ENCODE measurements at places on chromosomes 5 and 9.

DNA sequence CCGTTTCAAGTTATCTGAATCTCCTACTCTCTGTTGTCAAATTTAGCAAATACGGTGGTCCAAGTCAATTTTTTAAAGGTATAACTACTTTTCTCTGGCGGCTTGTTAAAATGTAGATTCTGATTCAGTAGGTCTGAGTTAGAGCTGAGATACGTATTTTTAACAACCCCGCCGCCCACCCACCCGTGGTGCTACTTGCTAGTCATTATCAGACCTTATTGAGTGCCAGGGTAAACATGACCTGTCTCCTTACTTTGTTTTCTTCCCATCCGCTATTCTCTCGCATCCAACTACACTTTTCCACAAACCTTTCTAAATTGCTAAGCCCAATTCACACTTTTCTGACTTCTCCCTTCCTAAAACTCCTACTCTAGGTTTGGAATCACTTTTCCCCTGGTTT, 694 bp upstream of the PLAA start:
- peak; percentile 53 for DNase-seq

- no peak for DNase-seq
Observed at GRCh38 chr9:10050016-10050415, 562.8 kb downstream of the PTPRD start.

- DNase-seq: no peak
Observed at GRCh38 chr5:69206528-69207190, 17.3 kb downstream of the CENPH start.

DNA sequence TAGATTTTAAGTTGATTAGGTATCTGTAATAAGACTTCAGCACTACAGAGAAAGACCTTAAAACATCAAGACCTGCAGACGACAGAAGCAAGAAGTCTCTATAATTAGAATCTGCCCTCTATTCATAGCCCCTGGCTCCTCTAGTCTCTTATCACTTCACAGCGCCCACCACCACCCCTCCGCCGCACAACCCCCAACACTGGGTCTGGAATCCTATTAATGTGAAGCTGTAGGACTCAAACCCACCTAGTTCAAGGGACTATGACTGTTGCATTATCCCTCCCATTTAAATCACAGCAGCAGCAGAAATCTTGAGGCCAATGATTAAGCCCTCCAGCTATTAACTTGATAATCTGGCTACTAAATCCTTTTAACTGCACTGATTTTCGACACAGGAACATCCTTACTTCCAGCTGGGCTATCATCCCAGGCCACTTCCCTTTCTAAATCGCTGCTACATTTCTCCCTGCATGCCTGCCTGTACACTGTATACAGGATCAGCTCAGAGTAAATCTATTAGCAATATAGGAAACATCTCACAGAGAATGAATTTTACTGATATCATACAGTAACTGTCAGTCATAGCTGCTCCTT, 159.5 kb upstream of the GRAMD2B start:
- no peak for DNase-seq

DNA sequence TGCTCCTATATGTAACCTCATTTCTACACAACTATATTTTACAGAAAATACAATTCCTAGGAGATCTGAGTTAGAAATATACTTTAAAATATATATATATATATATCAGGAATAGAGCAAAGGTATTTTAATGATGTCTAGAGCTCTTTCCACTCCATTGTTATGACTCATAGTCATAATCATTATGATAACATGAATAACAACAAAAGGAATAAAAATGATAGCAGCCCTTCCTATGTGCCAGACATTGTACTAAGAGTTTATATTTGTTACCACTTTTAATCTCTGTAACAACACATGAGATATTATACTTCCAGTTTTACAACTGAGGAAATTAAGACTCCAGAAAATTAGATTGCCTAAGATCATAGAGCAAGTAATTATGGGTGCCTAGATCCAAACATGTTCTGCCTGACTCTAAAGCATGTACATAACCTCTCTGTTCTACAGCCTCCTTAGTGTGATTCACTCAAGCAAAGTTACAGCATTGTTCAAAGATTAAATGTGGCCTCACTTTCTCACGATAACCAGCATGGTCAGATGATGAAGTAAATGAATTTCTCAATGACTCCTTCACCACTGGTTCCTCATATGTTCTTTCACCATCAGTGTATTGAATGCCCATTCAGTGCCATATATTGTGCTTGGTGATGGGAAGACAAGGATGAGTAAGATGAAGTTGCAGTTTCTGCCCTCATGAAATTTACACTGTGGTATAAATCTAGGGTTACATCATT, 452.1 kb downstream of the EFNA5 start:
- DNase-seq: no peak

GRCh38 chr5:43065948-43066798, 26.1 kb upstream of the ANXA2R start:
- DNase-seq: peak; percentile 70

GRCh38 chr9:8653855-8654254, 854.3 kb upstream of the DMAC1 start:
- DNase-seq: no peak

DNA sequence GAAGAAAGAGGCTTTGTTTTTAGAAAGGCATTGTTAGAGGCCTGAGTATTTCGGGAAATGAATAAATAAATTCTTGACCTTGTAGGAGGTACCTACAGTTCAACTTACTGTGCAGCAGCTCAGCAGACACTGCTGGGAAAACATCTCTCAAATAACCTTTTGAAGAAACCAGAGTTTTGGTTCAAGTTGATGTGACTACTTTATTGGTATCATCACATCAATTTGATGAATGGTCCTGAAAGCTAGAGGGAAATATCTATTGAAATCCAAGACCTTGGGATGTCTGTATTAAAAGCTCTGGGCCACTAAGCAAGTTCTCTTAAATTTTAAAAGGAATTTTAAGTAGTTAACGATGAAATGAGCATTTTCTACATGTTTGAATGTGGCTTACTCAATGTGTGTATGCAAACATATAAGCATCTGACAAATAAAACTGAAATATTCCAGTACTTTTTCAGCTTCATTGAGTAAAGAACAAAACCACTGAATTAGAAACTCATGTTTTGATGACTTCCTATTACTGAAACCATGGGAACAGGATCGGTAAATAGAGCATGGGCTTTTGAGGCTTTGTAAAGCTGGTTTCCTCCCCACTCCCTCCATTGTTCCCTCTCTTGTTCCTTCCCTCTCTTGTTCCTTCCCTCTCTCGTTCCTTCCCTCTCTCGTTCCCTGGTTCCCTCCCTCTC, 36.7 kb downstream of the SLC27A6 start:
- DNase-seq: no peak

- DNase-seq: no peak
Observed at GRCh38 chr9:26888271-26888670, 4.3 kb downstream of the CAAP1 start.

DNA sequence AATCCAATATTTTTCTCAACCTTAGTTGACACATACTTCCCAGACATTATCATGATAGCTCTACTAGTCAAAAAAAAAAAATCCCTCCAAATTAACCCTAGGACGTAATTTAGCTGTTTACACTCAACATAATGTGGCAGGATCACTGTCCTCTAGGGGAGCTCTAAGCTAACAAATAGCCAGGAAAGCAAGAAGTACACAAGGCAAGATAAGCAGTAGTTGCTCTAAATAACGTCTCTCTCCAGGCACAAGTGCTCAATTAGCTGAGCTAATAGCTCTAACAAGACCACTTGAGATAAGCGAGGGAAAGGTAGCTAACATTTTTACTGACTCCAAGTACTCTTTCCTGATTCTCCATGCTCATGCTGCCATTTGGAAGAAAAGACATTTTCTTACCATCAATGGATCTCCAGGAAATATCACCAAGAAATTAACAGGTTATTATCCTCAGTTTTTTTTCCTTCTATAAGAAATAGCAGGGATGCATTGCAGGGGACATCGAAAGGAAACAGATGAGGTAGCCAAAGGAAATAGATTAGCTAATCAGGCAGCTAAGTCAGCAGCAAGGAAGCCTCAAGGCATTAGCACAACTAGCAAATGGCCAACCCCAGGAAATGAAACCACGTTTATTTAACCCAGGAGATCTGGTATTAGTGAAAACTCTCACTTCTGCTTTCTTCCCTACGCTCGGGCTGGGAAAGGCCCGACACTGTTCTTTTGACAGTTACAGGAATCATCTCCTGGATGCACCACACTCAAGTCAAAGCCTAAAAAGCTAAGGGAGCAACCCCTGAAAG, 614.1 kb downstream of the PTPRD start:
- no peak for DNase-seq

DNA sequence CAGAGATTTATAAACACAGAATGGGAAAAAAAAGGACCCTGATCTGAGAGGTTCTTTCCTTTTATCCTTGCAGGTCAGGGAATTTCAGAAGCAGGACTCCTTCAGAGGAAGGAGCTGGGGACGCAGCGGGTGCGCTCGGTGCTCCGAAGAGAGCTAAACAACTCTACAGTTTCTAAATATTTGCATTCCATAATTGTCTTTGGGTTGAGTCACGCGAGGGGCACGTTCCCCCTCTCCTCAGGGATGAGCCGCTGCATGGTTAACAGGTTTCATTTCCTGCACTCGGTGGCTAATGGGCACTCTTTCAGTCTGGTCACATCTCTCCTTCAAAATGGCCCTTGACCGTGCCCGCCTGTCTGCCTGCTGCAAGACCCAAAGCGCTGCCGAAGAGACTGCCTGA, 165.0 kb upstream of the HMHB1 start:
- DNase-seq: no peak

DNA sequence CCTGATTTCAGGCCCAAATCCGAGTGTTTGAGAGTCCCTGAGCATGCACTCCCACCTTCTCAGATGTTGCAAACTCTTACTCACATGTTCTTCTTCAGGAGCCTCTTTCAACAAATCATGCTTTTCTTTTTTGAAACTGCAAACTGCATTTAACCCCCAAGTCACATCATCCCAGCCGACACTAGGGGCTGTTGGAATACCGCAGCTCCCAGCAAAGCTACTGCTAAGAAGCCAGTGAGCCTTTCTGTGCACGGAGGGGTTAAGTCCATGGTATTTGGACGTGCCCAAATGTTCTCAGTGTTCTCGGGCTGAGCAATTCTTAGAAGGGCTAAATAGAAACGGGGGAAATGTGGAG, 282.9 kb downstream of the NFIB start:
- DNase-seq: no peak

Measured in activated naive CD4-positive, alpha-beta T cell treated with anti-CD3 and anti-CD28 coated beads, Interleukin-2, amount 50 U/mL, for 16 hours (primary cell).